Activated naive CD4-positive, alpha-beta T cell (primary cell): ENCODE measurements at places on chromosomes 5 and 9.

- DNase-seq, result no peak
Measured at GRCh38 chr5:102922799-102923477, 167.8 kb downstream of the PAM start.

- no peak for DNase-seq
Measured at GRCh38 chr5:27706832-27707231, 668.4 kb upstream of the CDH9 start.

- no peak for DNase-seq
Measured at GRCh38 chr9:26983340-26983739, 22.1 kb downstream of the LRRC19 start.

DNA sequence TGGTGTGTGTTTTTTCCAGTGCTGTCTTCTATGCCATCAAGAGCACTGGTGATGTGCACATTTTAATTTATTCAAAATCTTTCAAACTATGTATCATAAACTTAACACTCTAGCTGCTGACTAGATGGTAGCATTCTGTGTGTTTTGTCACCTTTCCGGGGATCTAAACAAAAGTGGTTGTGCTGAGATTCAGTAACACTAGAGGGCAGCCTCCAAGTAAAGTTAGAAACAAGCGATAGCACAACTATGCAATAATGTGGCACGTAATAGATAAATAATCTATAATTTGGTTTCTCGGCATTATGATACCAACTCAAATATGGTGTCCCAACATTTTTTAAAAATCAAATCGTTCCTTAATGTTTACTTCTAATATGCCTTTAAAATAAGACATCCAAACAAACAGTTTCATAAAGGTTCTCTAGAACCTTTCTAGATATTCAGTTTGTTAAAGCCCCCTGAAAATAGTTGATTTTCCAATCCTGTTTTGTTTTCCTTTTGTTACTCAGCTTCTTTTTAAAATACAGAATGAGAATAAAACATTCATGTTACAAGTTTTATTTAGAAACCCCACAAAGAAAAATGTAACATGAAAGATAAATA lies 16.9 kb downstream of the SEMA6A start:
- no peak for DNase-seq

DNA sequence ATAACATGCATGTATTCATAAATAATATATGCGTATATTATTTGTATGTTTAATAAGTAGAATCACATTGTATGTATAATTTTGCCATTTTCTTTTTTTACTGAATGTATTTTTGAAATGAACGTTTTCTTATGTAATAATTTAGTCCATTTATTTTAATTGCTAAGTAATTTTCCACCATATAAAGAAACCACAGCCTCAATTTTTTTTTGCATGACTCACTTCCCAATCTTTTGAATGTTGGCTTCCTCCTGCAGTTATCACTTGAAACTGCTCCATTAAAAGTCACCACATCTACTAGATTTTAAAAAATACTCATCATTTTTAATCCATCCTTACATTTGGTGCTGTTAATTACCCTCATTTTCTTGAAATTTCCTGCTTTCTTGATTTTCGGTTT lies 363.3 kb upstream of the MEF2C start:
- DNase-seq, result no peak

GRCh38 chr5:94024101-94024500 lies 282.7 kb upstream of the POU5F2 start:
- DNase-seq, result no peak

DNA sequence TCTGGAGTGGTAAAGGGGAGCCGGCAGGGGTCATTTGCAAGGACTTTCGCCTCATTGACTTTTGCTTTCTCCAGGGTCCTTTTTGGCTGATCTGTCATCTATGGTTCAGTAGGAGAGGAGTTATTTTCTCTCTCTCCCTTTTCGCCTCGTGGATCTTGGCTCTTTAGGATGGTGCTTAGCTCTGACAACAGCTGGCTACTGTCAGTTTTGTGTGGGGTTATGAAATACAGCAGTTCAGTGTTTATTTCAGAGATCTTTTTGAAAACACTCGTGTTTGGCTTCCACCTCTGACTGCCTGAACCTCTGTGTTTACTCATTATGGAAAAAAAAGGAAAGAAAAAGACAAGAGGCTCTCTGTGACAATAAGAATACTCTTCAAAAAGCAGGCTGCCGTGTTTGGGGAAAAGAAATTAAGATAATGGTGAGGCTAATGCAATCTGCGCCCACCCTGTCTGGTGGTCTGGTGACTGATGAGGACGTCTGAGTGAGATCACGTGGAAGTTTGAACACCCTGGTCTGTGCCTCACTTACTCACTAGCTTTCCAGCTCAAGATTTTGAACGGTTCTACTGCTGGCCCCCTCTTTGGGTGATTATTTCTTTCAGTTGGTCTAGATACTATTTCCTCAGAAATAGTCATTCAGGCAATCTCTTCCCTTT lies 567.7 kb downstream of the CAAP1 start:
- no peak for DNase-seq

DNA sequence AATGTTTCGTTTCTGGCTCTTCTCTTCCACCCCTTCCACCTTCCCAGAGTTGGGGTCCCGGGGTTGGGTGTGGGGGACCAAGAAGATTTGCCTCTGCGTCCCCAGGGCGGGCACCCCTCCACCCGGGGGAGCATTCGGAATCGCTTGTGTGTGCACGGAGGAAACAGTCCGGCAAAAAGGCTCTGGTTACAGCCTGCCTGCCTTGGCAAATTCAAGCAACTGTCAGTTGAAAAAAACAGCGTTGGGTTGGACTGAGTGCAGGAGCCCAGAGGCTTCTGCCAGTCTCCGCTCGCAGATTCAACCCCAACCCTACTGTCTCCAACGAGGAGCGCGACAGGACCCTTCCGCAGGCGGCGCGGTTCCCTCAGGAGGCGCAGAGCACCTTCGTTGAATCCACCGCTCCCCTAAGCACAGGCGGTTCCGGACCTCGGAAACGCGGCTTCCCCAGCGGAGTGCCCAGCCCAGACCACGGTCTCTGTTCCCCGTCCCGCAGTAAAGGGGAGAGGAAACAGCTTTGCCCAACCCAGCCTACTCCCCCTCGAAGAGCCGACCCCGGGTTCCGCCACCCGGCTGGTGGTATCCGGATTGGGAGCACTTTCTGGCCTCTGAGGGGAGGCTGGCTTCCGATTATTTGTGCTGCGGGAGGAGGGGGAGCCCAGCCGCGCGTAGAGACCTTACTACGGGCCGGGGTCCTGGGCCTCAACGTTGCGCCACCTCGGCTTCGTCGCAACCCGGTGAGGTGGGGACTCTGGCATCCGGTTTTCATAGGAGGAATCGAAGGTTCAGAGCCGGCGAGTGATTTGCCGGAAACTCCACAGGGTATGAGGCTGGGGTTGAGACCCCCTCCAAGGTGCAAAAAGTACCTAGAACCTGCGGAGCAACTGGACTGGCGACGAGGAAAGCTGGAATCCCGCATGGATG lies 9.6 kb downstream of the LHX6 start:
- DNase-seq, result no peak

GRCh38 chr9:38274800-38275199 lies 117.7 kb upstream of the ALDH1B1 start:
- no peak for DNase-seq

- DNase-seq, result no peak
Measured at GRCh38 chr5:39657943-39658342, 233.2 kb upstream of the DAB2 start.

- DNase-seq, result no peak
Measured at GRCh38 chr5:40385544-40385943, 294.2 kb upstream of the PTGER4 start.

- DNase-seq, result no peak
Measured at GRCh38 chr5:10418654-10419345, 22.9 kb upstream of the ROPN1L start.

GRCh38 chr9:117697046-117697445 lies 7.2 kb upstream of the TLR4 start:
- no peak for DNase-seq

GRCh38 chr9:113388833-113389232 lies 12.0 kb upstream of the HDHD3 start:
- DNase-seq, result no peak

GRCh38 chr5:120327180-120327579 lies 136.9 kb upstream of the PRR16 start:
- DNase-seq, result no peak

GRCh38 chr9:137365056-137365455 lies 57.9 kb downstream of the EXD3 start:
- DNase-seq, result no peak

- no peak for DNase-seq
Measured at GRCh38 chr5:139671096-139671841, 23.1 kb downstream of the CXXC5 start.

DNA sequence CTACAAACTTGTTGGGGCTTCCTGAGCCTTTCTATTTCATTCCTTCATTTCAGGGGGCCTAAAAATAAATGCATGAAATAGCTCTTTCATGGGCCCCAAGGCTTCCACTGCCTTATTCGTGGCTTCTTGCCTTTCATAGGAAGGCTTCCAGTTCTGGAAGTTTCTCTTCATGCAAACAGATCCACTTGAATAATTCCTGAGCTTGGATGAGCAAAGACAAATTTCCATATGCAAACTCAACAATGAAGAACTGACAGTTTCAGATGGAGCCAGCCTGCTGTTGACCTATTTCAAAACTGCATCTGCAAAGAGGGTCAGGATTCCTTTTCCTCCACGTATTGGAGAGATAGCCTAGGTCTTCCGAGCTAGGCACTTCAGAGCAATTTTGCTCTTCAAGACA lies 142.1 kb downstream of the MLLT3 start:
- DNase-seq, result no peak

DNA sequence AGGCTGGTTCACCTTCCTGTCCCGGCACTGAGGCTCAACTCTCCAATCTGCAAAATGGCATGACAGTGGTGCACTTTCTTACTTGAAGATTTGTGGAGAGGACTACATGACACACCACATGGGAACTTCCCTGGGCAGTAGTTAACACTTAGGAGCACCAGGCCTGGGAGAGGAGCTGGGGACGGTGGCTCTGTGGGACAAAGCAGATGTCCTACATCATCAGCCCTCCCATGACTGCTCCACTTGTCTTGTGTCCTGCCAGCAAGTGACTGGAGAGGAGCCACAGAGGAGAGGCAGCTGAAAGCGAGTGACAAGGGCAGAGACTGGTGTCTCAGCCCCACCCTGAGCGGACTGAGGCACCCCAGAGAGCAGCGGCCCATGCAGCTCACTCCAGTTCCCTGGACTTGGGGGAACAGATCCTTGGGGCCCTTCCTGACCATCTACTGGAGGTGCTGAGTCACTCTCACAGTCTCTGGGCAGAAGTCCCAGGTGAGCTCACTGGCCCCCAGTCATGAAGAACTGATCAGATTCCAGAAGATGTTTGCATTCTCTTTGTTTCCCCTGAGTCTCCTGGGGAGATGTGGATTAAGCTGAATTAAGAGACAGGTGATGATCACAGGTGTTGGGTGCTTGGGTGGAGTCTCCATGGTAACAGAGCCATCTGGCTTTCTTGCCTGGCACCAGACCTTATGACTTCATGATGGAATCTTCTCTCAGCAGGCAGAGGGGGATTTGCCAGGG lies 13.2 kb upstream of the SLC25A48 start:
- no peak for DNase-seq

GRCh38 chr5:93886917-93887361 lies 145.5 kb upstream of the POU5F2 start:
- no peak for DNase-seq

DNA sequence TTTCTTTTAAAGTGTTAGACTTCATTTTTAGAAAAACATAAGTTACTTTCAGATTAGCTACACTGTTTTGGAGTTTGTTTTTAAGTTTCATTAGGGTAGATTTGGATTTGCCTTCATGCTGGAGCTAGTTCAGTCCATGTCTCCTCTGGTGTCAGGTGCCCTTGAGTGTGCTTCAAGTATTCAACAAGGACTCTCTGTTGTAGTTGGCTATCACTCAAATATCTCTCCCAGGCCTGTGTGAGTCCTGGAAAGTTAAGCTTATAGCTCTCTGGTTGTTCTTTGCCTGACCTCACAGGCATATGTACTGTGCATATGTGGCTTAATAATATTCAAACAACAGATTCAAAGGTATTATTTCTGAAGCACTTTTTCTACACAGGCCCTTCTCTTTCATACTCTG lies 45.4 kb downstream of the PTBP3 start:
- no peak for DNase-seq

GRCh38 chr9:132857616-132858342 lies 20.3 kb downstream of the AK8 start:
- DNase-seq, result no peak

GRCh38 chr5:67300326-67300725 lies 103.7 kb upstream of the CD180 start:
- no peak for DNase-seq

DNA sequence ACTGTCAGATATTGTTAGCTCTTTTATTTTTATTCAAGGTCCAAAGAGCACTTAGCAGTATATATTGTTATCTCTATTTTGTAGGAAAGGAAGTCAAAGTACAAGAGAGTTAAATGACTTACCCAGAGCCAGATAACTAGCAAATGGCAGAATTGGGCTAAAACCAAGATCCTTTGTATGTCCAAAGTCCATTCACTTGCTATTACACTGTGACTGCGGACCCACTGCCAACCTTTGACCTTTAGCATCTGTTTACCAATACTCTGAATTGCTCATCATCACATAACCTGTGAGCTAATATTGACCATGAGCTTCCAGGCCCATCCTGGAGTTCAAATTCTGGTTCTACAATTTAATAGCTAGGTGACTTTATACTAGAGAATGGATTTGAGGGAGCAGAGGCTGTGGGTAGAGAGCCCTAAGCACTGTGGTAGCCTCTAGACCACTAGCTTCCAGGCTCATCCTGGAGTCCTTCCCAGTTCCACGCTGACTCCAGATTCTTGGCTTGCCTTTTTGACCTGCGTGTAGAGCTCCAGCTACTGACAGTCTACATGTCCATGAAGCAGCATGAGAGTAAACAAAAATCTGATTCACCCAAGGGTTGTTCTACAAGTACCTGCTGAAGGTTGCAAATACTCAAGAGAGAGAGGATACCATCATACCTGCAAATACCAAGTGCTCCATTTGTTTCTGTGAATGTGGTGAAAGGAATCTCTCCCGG lies 424.0 kb downstream of the SH3GL2 start:
- no peak for DNase-seq

- no peak for DNase-seq
Measured at GRCh38 chr5:101326766-101327165, 423.7 kb upstream of the ST8SIA4 start.

DNA sequence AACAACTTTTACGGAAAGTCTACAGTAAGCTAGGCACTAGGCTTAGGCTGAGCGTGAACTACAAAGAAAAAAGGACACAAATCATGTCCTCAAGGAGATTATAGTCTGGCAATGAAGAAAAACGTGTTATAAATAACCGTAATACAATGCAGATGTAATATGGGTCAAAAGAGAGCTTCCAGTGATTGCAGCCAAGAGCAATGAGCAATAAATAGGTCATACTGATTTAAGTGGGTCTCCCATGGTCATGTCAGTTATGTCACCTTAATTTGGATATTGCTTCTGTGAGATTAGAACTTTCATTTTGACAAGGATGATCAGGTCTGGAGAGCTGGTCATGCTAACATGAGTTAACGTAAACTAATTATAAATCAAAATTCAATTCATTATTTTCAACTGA lies 158.6 kb upstream of the GNA14 start:
- DNase-seq, result no peak

GRCh38 chr5:148828511-148829247 lies 2.3 kb downstream of the ADRB2 start:
- no peak for DNase-seq
